A549 treated with Mapracorat at 1 μM for 4 hours (cell line): ENCODE measurements at places on chromosomes 1 and 21. TPM values are rescaled to one million over a fixed set of nuclear protein-coding genes. Genes with fewer than 3 reads are reported as not detected.

HTR1D gene
- total RNA-seq: 14.1 to 16.1 TPM (median 14.4 TPM) in 5 replicates

BSND gene
- total RNA-seq: not detected in 5 replicates

OVAAL gene
- total RNA-seq: 0.10 to 0.18 TPM in 2 of 5 replicates, not detected in the others

CYP4A22 gene
- not detected in 5 replicates for total RNA-seq

HPCA gene
- total RNA-seq: 0.21 to 0.53 TPM (median 0.51 TPM) in 4 of 5 replicates, not detected in the other

OR14C36 gene
- total RNA-seq: not detected in 5 replicates

SLC6A17 gene
- 4.1 to 5.9 TPM (median 5.6 TPM) in 5 replicates for total RNA-seq

HPDL gene
- 2.6 to 4.5 TPM (median 3.6 TPM) in 5 replicates for total RNA-seq

OR10Z1 gene
- total RNA-seq: not detected in 5 replicates

TMPRSS2 gene
- total RNA-seq: 0.10 to 0.27 TPM (median 0.21 TPM) in 4 of 5 replicates, not detected in the other

UMODL1 gene
- total RNA-seq: not detected in 5 replicates

FGR gene
- not detected in 5 replicates for total RNA-seq

FLG2 gene
- not detected in 5 replicates for total RNA-seq

HAPLN2 gene
- total RNA-seq: 0.17 to 0.18 TPM in 2 of 5 replicates, not detected in the others

ANGPTL1 gene
- total RNA-seq: not detected in 5 replicates

ATAD3C gene
- total RNA-seq: not detected in 5 replicates

DDR2 gene
- total RNA-seq: 0.21 to 0.57 TPM (median 0.41 TPM) in 5 replicates

SPRR2G gene
- not detected in 5 replicates for total RNA-seq
